ENCODE measurements at places on chromosomes 4 and X.

DNA sequence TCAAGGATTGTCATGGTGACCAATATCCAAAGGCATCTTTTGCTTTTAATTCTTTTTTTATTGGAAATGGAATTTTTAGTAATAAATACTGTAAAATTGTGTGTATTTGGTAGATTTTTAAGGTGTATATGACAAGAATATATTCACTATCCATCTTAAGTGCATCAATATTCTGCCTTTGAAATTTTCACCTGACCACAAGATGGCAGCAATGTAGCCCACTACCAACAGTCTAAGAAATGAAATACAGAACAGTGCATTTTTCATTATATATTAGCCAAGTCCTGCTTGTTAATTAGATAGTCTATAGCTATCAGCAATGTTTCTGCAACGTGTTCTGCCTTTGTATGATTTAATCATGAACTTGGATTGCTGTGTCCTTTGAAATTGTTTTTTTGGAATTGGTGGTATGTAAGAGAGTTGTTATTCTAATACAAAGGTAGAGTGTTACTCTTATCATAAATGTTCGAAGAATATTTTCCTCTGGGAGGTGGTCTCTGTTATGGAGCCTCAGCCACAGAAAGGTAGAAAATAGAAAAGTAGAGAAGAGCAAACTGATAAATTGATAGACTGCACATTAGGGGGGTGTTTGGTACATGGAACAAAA is 38.2 kb downstream of the HPGDS start:
- no peak for DNase-seq

GRCh38 chr4:88697141-88697540 is 488 bp downstream of the NAP1L5 start:
- no peak for DNase-seq

DNA sequence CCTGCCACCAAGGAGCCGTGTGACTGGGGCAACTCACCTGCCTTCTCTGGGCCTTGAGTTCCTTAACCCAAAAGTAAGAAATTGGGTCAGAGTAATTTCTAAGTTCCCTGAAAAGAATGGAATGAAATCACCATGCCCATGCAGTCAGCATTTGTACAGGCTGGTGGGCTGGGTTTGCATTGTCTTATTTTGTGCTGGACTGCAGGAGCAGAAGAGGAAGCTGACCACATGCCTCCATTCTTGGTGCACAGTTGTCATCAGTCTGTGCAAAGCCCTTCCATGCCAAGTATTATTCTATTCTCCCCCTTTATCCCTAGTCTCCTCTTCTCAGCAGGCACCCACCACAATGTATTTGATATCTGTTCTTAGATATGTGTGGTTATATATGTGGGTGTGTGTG is 56.3 kb downstream of the FHDC1 start:
- no peak for DNase-seq

DNA sequence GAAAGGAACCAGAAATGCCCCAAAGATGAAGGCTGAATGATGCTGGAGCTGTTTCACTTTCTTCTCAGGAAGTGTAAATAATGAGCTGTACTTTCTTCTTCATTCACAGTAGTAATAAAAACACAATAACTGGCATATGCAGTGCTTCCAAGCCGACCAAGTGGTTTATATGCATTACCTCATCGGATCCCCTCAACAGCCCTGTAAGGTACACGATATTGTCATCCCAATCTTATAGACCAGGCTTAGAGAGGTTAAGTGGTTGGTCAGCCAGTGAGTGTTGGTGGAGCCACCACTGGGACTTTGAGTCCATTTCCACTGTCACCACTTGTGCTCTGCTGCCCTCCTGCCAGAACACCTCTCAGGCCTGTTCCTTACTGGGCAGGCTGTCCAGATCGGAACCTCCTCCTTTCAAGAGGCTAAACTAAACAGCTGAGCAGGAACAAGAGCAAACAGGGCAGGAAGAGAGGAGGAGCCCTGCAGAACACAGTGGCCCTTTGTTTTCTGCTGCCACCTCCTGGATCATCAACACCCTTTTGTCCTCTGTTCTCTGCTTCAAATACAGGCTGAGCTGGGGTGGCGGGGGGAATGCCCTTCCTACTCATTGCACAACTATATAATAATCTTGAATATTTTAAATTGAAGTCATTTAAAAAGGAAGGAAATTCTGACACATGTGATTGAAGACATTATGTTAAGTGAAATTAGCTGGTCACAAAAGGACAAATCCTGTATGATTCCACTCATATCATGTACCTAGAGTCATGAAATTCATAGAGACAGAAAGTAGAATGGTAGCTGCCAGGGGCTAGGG is 112.5 kb upstream of the ATP6AP2 start:
- no peak for DNase-seq

- DNase-seq, result no peak
Measured at GRCh38 chr4:45795135-45795534, 328.7 kb downstream of the GABRG1 start.
